ENCODE measurements at places on chromosomes 1 and 21.

DNA sequence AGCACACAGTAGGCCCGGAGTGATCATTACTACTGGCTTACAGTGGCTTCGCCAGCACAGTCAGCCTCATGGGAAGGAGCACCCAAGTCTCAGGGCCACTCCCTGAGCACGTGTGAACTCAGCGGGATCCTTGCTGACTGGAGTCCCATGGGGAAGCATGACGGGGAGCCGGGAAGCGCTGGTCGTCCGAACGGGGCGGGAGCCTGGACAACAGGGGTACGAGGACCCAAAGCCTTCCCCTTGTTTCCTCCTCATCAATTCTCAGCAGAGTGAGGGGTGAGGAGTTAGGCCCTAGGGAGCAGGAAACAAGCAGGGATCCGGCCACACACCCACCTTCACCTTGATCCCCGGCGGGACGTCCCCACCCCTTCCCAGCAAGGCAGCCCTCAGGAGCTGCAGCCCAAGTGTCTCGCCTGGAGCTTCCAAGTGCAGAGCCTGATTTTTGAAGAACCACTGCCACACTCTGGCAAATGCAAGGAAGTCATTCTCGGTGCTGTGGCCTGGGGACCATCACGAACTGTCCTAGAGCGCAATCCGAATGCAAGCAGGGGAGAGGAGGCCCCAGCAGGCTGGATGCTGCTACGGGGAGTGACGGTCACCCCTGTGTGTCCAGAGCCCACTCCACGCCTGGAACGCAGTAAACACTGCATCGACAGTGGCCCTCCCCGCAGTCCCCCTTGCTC lies 35.5 kb downstream of the TOMM20 start:
- DNase-seq, result no peak

DNA sequence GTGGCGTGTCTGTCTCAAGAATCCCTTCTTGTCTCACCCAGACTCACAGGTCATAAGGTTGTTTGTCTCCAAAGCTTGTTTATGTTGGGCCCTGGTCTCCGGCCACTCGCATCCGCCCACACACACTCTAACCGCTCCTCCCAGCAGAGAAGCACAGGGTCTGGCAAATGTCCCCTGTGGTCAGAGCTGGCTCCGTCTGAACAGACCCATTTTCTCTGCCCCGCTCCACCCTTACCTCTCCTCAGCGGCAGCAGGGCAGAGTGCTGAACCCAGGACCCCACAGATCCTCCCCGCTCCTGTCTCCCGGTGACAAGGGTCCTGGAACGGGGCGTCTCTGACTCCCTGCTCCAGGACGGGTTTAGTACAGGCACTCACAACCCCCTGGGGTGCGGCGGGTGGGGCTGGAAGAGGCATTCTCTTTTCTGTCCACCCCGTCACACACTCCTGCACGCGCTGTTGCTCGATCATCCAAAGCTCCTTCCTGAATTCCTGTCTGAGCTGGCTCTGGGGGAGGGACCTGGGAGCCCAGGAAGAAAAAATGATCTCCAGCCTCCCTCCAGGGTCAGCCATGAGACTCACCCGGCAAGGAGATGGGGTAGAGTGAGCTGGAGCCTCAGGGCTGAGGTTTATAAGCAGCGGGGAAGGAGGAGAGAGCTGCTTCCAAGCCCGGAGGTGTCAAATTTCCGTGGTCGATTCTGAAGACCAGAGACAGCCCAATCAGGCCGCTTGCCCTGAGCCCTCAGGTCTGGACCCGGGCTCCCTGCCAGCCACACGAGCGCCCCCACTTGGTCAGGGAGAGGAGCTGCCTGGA lies at the start of gene S100A13:
Gene S100A13 (minus strand): TSS at position 602 of the 811 bp plus-strand sequence. CDS start 1,033 bp downstream, outside the sequence.
- DNase-seq, result no peak

DNA sequence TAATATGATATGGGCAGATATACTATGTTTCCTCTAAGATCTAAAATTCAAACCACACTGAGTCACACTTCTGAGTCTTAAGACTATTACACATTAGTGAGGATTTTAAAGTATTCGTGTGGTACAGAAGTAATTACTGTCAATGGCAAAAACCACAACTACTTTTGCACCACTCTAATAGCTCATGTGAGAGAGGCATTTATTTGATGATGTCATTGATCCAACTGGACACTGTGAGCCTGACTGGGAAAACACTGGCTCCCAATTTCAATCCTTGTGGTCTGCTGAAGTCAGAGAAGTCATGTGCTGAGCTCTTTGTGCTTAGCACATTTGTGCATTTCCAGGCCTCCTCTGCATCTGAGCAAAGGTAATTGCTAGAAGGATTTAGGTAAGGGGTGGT lies 377.8 kb downstream of the USH2A start:
- no peak for DNase-seq

GRCh38 chr1:231359113-231359512 lies 21.0 kb downstream of the SPRTN start:
- no peak for DNase-seq

DNA sequence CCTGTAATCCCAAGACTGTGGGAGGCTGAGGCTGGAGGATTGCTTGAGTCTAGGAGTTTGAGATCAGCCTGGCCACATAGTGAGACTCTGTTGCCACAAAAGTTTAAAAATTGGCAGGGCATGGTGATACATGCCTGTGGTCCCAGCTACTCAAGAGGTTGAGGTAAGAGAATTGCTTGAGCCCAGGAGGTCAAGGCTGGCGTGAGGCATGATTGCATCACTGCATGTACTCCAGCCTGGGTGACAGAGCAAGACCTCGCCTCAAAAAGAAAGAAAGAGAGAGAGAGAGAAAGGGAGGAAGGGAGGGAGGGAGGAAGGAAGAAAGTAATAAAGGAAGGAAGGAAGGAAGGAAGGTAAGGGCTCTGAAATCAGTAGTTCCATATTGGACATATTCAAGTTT lies 25.0 kb downstream of the GLUL start:
- DNase-seq, result no peak

DNA sequence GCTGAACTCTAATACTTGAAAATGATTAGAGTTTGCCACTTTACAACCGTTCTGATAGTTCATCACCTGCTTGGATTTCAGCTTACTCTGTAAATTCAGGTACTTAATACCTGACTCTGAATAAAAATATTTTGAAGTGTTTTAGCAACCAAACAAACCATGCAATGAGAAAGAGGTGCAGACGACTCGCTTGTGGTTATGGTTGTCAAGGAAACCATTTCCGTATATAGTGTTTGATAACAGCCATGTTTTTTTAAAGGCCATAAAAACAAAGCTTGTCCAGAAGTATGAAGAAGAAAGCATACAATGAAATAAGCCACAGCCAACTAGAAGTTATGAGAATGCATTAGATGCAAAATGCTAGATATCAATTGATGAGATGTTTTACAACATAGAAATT lies 167.2 kb upstream of the HMCN1 start:
- DNase-seq, result peak; percentile 46

DNA sequence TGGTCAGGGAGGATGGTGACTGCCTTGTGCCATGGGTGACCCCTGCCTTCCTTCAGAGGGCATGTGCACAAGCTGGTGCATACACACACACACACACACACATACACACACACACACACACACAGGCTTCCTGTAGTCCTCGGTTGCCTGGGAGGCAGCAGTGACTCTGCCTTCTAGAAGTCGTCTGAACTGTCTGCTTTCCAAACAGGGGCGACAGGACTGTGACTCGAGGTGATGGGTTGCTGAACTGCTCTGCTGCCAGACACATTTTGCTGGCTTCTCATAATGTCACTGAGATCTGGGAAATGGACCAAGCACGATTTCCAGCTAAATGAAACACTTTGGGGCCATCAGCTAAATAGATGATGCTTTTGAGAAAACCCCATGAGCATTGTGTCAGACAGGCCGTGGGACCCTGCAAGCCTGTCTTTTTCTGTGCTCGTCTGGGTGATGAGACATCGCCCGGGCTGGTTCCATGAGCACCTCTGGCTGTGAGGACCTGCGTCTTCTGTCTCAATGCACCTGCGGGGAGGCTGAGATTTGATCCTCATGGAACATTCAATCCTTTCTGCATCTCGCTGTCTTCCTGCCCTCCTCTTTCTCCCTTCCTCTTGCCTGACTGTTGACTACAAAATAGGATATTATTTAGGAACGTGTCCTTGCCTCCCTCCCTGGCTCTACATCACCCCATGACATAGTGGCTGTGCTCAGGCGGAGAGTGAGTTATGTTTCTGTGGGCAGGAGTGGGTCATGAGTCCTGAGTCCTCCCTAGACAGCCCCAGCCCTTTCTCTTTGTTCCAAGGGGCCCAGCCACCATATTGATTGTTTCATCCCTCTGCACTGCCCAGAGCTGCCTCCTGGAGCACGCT lies 436.8 kb downstream of the CAMTA1 start:
- no peak for DNase-seq

- DNase-seq, result no peak
These were observed 124.6 kb downstream of the PRDM2 start for GRCh38 chr1:13824626-13825025.

GRCh38 chr1:232164078-232164963 lies 465.6 kb downstream of the SIPA1L2 start:
- no peak for DNase-seq

GRCh38 chr1:225919906-225920305 lies 4.1 kb downstream of the PYCR2 start:
- no peak for DNase-seq

DNA sequence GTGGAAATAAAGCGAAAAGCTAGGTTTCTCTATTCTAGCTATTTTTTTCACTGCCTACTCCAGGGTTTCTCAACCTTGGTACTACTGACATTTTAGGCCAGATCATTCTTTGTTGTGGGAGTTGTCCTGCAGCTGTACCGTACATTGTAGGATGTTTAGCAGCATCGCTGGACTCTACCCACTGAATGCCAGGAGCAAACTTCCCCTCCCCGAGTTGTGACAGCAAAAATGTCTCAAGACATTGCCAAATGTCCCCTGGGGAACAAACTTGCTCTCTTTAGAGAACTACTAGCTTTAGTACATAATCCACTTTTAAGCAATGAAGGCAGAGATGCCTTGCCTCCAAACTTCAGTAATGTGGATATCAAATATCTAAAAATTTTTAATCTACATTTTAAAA lies 122.8 kb downstream of the PLPPR5 start:
- DNase-seq, result no peak

GRCh38 chr1:109438798-109439297 lies 12.6 kb upstream of the PSMA5 start:
- DNase-seq, result no peak

- no peak for DNase-seq
These were observed 83.4 kb downstream of the LYST start for GRCh38 chr1:235783148-235783776.

GRCh38 chr1:209689477-209689876 lies 14.3 kb downstream of the G0S2 start:
- no peak for DNase-seq

GRCh38 chr1:54795356-54795665 lies 5.8 kb downstream of the TTC22 start:
- no peak for DNase-seq

- DNase-seq, result peak; percentile 6
These were observed at the start of gene CACHD1 for GRCh38 chr1:64469977-64470664. CACHD1 (plus strand) TSS chr1:64470129; CDS start chr1:64470745, 616 bp downstream.

DNA sequence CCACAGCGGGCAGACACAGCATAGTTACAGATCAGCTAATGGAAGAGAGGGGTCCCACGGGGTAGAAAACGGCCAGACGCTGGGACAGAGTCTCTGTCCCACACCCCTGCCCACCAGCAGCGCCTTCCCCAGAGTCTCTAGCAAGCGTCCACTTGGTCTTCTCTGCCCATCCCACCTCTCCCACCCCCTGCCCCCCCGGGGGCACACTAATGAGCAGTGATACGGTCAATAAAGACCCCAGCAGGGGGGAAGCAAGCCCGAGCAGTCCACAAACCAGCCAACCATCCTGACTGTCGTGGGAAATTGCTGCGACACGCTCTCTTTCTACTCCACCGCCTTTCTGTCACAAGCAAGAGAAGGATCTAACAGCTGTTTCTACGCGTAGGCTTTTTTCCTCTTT lies 374.7 kb downstream of the NPHP4 start:
- DNase-seq, result no peak

DNA sequence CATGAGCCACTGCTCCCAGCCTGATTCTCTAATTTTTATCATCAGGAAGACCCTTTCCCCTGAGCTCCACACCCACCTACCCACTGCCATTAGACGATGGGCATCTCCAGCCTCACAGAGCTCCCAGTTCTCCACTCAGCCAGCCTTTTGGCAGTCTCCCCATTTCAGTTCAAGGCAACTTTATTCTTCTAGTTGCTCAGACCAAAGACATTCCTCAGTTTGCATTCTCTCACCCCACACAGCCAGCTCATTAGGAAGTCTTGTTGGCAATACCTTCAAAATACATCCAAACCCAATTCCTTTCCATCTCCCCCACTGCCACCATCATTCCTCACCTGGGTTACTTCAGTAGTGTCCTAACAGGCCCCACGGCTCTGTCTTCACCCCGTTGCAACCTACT lies 53.4 kb upstream of the COX20 start:
- no peak for DNase-seq

GRCh38 chr1:54323324-54323739 lies 82.9 kb downstream of the SSBP3 start:
- no peak for DNase-seq

DNA sequence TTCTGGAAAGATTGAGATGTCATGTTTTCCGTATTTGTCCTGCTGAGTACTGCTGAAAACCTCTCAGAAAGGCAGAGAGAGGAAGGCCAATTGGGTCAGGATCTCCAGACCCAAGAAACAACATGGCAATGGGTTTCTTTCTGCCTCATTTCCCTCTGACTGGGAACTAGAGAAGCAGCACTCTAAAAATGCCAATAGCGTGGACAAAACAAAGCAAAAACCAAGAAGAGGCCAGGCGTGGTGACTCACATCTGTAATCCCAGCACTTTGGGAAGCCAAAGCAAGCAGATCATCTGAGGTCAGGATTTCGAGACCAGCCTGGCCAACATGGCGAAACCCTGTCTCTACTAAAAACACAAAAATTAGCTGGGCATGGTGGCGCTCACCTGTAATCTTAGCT lies 18.3 kb downstream of the TNFRSF9 start:
- DNase-seq, result no peak

GRCh38 chr21:46469275-46469674 lies 10.6 kb downstream of the DIP2A start:
- DNase-seq, result no peak

DNA sequence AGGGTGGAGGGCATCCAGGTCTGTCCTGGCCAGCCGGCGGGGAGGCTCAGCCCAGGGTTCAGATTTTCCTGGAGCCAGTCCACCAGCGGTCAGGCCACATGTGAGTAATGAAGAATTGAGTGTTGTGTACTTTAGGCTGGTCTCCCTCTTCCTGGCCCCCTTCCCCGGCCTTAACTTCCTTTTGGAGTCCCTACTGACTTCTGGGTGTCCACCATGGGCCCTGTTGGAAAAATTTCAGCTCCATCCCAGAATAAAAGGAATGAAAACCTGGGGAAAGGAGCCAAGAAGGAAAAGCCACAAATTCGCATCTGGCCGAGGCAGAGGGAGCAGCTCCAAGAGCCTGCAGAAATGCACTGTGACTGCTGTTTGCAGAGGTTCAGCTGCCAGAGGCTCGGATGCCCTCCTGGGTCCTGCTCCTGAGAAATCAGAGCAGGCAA lies 35.5 kb upstream of the HHAT start:
- no peak for DNase-seq

DNA sequence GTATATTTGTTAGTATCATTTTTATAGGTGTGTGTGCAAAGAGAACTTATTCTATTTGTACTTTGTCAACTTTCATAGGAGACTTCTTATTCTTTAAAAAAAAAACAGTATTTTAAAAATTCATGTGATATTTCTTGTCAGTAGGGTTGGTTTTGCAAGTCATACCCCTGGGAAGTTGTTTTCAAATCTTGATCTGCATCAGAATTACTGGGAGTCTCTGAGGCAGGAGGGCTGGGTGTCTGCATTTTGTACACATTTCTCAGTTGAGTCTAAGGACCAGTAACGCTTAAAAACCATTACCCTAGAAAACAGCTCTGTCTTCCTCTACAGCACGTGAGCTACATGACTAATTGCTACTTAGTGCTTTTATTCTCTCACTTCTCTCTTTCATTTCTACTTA lies 76.0 kb upstream of the CTTNBP2NL start:
- no peak for DNase-seq
